ENCODE measurements at places on chromosomes 3 and 15.

GRCh38 chr3:60076331-60076730 is 1026.5 kb upstream of the CFAP20DC start:
- no peak for DNase-seq

DNA sequence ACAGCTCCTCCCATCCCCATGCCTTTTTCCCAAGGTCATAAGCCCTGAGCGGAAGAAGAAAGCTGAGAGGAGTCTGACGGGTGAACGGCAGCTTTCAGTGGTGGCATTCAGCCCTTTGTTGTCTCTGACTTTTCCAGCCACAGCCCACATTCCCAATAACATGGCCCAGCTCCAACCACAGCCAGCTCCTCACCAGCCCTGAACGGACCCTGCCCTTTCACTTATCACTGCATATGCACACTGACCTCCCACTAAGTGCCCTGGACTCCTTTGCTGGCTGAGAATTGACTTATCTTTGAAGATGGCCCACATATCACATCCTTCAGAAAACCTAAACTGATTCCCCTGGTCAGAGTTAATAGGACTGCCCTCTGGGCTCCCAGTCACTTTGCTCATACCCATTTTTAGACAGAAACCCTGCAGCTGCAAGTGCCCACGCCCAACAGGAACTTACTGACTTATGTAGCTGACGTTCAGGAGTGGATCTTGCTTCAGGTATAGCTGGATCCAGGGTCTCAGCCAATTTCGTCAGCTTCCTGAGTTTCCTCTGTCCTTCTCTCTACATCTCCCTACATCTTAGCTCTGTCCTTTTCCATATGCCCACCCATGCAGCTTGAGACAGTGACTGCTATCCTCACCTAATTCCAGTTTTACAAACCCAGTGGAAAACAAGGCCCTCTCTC is 348.5 kb upstream of the PROK2 start:
- DNase-seq = no peak

DNA sequence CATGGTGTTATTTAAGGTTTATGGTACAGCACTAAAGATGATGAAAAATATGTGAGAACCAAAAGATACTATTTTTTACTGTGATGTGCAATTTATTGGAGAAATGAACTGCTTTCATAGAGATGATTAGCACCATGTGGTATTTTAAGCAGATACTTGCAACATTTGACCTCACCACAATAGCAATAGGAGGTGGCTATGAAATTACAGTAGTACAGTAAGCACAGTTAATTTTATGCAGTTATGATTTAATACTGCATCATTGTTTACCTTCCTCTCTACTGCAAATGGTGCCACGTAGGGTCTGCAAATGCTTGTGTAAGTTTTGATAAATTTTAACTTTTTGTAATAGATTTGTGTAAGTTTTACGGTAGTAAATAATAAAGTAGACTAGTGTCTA is 14.0 kb downstream of the PYGO1 start:
- DNase-seq = no peak

DNA sequence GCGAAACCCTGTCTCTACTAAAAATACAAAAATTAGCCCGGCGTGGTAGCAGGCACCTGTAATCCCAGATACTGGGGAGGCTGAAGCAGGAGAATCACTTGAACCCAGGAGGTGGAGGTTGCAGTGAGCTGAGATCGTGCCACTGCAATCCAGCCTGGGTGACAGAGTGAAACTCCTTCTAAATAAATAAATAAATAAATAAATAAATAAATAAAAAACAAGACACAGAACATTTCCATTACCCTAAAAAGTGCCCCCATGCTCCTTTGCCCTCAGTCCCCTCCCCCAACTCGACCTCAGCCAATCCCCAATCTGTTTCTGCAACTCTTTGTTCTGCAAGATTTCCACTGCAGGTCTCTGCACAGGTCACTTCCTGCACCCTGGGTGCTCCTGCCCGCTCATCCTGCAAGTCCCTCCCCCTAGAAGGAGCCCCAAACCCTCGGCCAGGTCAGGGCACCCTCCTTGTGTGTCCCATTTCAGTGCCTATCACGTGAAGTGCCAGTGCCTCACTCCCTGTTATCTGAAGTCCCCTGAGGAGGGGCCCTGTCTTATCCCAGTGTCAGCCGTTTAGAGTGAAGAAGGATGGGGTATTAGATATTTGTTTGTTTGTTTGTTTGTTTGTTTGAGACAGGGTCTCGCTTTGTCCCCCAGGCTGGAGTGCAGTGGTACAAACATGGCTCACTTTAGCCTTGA is 1.1 kb downstream of the FAM240A start:
- DNase-seq = no peak

- DNase-seq = no peak
Observed at GRCh38 chr3:150936693-150937092, 31.5 kb upstream of the MINDY4B start.

DNA sequence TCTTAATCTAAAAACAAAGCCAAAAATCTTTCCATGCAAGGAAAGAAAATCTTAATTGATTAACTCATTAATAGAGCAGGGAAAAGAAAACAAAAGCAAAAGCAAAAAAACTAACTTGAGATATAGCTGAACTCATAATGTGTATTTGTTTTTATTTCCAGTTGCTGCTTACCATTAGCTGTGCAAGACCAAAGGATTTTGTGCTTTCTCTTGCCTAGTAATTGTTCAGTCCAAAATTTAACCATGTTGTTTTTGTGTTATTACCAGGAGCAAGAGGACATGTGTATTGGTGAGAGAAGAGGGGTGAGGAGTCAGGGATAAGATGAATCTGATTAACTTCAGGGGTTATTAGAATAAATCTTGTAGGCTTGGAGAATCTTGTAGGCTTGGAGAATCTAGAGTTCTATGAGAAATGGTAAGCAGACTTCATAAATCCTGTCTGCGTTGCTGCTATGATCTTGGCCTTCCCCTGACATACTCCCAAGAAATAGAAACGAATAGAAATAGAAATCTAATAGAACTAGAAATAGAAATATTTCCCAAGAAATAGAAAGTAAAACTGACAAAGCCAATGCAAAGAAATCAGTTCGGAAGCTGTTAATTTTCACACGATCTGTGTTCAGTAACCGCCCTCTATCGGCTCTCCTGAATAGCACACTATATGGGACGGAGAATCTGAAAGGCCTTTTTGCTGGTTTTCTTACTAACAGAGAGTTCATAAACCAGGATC is 72.6 kb upstream of the TNFSF10 start:
- no peak for DNase-seq

DNA sequence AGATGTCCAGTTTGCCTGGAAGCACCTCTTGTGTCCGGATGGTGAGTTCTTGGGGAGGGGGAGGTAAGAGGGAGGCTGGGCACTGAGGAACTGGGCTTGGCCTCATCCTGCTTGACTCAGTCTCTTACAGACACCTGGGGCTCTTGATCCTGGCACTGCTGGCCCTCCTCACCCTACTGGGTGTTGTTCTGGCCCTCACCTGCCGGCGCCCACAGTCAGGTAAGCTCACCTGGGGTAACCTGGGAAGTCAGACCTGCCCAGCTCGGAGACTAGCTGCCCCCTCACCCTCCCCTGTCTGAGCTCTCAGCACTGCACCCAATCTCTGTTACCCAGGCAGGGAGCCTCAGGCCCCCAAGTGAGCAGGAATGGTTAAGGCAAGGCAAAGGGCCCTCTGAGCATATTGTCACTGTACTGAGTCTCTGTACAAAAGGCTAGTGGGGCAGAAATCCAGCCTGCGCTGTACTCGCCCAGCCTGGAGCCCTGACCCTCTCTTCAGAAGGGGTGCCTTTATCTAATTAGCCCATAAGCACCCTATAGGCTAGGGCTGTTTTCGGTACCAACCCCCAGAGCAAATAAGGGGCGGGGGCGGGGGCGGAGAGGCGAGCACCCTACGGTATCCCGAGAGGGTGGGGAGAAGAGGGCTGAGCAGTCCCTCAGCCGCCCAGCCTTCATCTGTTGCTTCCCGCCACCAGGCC is 2.2 kb upstream of the IL17RC start:
- no peak for DNase-seq

GRCh38 chr3:54131026-54131605 is 8.8 kb downstream of the CACNA2D3 start:
- DNase-seq = no peak

DNA sequence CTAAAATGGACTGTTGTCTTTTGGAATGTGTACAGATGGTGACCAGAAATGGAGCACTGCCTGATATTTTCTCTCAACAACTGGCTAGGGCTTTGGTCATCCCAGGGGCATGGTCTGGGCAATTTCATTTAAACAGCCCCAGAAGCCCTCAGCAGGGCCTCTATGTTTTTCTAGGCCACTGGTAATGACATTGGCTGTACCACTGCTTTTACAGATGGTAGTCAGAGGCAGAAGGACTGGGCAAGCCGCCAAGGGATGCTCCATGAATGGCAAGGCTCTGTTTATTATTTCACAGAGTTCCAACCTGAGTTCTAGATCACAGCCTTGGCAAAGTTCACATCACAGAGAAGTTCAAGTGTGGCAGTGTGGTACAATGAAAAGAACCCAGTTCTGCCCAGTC is 37.0 kb upstream of the LMCD1 start:
- DNase-seq = no peak

- no peak for DNase-seq
Observed at GRCh38 chr3:111547631-111548030, 5.6 kb downstream of the CD96 start.

GRCh38 chr3:161925749-161926360 is 429.2 kb downstream of the OTOL1 start:
- DNase-seq = no peak

DNA sequence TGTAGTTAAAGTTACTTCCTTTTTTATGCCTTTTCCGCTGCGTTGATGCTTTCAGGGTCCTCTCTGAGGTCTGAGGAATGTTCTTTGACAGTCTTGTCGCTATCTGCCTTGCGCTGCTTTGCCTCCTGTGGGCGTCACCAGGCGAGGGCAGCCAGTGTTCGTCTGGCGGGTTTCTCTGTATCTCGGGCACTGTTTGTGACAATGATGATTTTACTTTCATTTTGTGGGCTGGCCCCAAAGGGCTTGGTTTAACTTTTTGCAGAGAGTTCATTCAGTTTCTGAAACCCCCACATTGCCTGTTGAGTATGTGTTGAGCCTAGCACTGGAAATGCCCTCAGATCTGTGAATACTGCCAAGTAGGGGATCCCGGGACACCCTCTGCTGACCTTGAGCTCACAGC is 24.6 kb upstream of the SACM1L start:
- DNase-seq = peak; percentile 64

GRCh38 chr3:58084166-58084565 is 75.9 kb downstream of the FLNB start:
- DNase-seq = no peak

GRCh38 chr3:140942221-140943104 is 827 bp downstream of the SLC25A36 start:
- DNase-seq = peak; percentile 12

DNA sequence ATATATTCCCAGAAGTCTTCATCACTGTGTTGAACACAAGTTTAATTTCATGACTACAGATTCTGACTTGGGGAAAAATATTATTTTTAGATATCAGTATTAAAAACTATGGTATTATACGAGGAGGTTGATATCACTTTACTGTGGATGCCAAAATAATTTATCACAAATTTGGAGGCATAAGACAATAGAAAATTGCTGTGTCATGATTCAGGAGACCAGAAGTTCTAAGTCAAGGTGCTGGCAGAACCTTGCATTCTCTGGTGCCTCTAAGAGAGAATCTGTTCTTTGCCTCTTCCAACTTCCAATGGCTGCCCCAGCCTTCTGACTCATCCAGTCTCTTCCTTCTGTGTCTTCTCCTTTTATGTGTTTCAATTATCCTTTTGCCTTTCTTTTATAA is 325.0 kb upstream of the CNTN4 start:
- no peak for DNase-seq

- DNase-seq = no peak
Observed at GRCh38 chr3:99999536-99999935, 114.8 kb downstream of the FILIP1L start.

DNA sequence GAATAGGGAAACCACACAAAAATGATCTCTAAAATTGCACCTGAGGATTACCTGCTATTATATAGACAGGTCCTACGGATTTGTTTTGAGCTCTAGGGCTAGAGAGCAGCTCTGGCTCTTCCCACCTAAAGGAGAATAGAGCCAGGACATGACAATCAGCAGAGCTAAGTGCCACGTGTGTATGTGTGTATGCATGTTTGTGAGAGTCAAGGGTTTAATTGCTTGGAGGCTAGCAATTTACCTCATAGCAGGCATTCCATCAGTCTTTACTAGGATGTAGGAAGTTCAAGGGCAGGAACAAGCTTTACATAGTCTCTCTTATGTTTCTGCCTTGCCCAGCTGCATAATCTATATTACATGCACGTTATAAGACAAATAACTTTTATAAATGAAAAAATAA is 498.2 kb downstream of the NSUN3 start:
- DNase-seq = no peak

DNA sequence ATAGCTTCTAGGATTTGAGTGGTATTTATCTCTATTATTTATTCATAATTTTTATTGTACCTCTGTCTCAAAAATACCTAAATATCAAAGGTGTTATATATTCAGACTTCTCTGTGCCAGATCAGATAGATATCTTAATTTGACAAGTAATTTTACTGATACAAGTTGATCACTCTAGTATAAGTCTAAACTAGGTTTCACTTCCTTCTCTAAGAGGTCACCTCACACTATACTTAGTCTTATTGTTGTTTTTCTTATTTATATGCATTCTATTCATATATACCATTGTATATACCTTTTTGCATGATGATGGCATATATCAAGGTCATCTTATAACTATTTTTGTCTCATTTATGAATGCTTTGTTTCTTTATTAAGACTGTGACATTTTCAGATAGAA is 26.4 kb upstream of the HGD start:
- DNase-seq = no peak

DNA sequence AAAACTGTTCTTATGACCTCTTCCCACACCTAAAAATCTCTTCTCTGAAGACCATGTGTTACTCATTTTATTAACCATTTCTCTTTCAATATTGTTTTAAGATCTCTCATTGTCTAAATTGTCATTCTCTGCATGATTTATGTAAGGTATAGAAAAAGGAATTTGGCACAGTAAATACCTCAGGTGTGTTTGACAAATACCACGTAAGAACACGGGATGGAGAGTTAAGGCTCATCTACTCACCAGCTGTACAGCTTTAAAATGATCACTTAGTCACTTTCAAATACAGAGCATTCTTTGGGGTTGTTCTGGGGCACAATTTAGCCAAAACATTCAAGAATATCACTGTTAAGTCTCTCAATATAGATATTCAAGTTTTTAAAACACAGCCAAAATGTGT is 627.1 kb downstream of the MCTP2 start:
- DNase-seq = no peak

- no peak for DNase-seq
Observed at GRCh38 chr15:39936187-39936586, 2.3 kb downstream of the EIF2AK4 start.

GRCh38 chr3:17686613-17687012 is 55.8 kb downstream of the TBC1D5 start:
- no peak for DNase-seq

GRCh38 chr3:131762981-131763564 is 260.3 kb upstream of the MRPL3 start:
- no peak for DNase-seq

- no peak for DNase-seq
Observed at GRCh38 chr3:130259166-130259874, 86.2 kb upstream of the COL6A5 start.

DNA sequence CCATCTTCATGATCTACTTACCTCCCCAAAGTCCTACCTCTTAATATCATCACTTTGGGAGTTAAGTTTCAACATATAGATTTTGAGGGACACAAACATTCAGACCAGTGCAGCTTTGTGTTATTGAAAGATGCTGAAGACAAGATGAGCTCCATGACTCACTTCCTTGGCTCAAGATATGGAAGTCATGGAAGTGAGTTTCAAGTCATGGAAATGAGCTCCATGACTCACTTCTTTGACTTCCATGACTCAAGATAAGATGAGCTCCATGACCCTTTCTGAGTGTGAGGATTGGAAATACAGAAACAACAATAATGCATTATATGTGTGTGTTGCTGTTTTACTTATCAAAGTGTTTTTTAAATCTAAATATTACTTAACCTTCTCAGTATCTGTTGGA is 170.2 kb upstream of the TPRG1 start:
- no peak for DNase-seq

All from stimulated activated CD8-positive, alpha-beta memory T cell treated with anti-CD3 and anti-CD28 coated beads, Interleukin-12 subunit alpha, Interleukin-12 subunit beta, amount 100 ng/mL, for 4 hours (primary cell).